Mesenchymal stem cell (in vitro differentiated cells and primary cell): ENCODE measurements at places on chromosomes 16 and 17.
A peak's percentile ranks its signal among the peaks of the same experiment; 100 is the strongest.

- DNase-seq: no peak
Measured at GRCh38 chr16:3119286-3119685, 6.9 kb downstream of the ZNF205 start.

GRCh38 chr17:58333736-58334207 lies 5.2 kb upstream of the TSPOAP1 start:
- DNase-seq: no peak

GRCh38 chr16:75491876-75492275 lies 3.4 kb downstream of the CHST6 start:
- DNase-seq: no peak

- DNase-seq: no peak
Measured at GRCh38 chr16:15847611-15848175, 9.1 kb downstream of the MYH11 start.

GRCh38 chr16:19415461-19415860 lies 2.2 kb upstream of the TMC5 start:
- DNase-seq: no peak

DNA sequence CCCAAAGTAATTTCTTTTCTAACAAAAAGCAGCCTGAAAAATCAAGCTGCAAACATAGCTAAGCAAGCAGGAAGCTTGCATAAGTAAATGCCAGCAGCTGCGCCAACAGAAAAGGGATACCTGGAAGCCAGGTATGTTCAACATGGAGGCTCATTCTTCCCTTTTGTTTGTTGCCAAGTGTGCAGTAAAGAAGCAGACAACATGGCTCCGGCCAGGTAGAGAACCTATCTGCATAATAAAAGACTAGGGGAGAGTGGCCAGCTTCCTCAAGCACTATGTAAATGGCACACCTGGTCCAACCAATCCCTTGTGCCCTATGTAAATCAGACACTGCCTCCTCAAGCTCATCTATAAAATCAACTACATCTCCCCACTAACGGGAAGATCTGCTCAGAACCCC lies 1407.0 kb downstream of the CDH11 start:
- DNase-seq: no peak

DNA sequence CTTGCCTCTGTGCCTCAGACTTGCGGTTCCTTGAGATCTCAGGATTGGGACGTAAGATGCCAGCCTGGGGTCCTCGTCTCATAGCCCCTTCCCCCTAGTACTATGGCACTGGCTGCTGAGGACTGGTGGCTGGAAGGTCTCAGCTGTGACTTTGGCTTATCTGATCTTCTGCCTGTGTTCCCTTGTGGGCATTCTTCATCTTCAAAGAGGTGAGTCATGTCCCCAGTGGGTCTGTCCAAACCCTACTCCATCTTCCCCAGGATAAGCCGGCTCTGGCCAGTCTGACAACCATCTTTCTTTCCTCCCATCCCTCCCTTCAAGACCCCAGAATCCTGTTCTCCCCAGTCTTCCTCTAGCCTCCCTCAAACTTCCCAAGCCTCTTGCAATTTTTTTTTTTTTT lies 3.6 kb downstream of the CD19 start:
- no peak for DNase-seq

DNA sequence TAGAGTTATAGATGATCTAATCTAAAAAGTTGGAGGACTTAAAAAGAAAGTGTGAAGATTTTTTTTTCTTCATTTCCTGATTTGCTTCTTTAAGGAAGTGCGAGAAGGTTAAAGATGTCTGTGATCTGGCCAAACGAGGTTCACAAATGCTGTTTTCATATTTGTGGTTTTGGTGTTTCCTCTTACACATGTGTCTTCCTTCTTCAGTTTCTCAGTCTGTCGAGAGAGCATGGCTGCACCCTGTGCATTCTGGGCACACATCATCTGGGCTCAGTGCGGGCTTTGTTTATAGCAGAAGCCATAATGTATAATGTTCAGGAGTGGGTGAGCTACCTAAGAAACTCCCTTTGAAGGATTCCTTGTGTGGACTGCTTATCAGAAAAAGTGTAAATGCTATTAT lies 260.4 kb upstream of the TBX2 start:
- peak; percentile 81 for DNase-seq

- no peak for DNase-seq
Measured at GRCh38 chr17:74227271-74228080, 14.1 kb downstream of the TTYH2 start.

DNA sequence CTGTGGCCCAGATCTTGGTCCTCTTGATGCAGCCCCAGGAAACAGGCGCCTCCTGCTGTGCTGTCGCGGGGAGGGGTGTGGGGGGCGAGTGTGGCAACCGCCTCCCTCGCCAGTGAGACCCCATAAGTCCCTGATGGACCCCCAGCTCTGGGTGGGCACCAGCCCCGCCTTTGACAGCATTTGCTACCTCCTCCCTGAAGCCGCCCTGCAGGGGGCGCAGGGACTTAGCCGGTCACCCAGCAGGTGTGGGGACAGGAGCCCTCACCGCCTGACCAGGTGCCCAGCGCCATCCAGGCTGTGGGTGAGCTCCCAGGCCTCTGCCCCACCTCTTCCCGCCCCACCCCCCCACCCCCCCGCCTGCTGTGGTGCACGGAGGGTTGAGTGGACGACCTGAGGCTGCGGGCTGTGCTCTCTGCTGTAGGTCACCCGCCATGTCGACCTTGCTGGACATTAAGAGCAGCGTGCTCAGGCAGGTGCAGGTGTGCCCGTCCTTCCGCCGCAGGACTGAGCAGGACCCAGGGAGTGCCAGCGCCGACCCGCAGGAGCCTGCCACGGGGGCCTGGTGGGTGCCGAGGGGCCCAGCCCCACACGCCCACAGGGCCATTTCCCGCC lies 4.8 kb downstream of the BAIAP3 start:
- DNase-seq: no peak

DNA sequence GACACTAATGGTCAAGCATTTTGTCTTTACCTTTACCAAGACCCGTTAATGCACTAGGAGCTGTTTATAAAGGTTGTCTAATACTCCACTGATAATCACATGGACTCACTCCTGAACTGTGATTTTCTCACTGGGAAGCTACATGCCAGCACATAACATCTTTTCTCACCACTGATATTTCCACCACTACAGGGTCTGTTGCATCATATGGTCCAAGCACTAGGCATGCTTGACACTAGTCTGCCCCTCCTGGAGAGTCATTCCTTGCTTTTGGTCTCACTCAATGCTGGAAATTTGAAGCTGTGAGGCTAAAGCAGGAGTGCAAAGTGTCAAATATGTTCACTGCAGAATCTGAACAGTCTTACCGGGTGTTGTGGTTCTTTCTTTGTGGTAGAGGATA lies 1576.8 kb downstream of the CDH8 start:
- no peak for DNase-seq

DNA sequence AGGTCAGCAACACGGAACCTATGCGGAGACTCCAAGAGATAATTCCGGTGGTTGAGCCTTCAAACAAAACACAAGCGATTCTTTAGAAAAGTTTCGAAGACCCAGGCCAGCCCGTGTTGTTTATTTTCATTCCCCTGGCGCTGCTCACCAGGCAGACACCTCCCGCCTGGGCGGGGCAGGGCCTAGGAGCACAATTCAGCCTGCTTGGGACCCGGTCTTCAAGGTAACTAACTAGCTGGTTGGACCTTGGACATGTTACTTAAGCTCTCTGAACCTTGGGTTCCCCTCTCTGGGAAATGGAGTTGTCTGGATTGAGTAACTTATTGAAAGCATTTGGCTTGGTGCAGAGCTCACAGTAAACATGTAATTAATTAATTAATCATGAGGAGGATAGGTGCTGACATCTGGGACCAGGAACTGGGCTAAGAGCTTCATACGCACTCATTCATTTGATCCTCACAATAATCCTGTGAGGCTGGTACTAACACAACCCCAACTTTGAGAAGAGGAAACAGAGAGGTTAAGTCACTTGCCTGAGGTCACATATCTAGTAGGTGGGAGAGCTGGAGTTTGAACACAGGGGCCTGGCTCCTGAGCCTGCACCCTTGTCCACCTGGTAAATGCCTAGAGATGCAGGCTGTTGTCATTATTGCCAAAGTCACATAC lies 125.3 kb upstream of the SMURF2 start:
- DNase-seq: no peak

DNA sequence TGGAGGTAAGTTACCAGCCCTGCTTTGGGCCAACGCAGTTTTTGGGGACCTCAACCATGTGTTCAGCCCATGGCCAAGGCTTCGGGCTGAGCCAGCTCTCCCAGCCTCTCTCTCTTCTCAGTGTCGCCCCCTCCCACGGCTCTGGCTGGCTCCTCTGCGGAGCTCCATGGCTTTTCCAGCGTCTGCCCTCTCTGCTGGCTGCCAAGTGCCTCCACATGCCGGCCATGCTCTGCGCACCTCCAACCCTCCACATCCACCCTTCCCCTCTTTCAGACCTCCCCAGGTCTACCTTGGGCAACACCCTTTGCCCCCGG lies 23.2 kb downstream of the COTL1 start:
- no peak for DNase-seq

DNA sequence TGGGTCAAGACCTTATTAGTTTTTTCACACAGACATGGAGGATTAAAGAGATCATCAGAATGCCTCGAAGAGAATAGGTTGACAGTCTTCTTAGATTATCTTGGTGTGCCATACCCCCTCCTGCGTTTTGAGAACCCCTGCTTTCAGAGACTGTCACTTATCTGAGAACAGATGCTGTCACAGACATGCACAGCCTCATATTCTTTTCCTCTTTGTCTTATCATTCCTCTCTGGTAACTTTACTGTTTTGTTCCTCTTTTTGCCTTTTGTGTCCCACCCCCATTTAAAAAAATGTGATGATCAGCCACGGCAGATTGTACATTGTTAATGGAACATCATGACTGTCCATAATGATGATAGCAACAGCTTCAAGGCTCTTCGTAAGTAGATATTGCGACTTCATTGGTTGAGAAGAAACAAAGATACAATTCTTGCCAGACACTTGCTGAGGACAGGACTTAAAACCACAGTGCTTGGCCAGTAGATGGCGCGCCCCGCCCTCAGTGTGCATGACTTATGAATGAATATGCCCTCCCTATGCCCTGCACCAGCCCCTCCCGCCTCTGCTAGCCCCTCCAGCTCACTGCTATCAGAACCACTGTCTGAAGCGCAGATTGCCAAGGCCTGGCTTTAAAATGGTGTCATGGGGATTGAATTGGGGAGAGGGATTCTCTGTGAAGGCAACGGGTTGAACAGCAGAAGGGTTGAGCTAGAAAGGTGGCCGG lies 2.6 kb upstream of the PITPNC1 start:
- peak; percentile 87 for DNase-seq

DNA sequence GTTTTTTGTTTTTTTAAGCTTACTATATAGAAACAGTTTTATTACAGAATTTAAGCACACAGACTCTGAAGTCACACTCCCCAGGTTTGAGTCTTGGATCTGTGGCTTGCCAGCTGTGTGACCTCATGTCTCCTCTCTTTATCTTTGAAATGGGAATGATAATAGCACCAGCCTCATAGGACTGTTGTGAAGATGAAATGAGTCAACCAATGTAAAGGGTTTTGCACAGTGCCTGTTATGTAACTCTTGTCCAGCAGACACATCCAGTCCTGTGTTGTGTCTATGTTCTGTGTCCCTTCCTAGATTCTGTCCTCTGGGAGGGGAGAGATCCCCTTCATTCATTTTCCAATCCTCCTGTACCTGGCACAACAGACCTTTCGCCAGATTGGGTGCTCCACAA lies 3.1 kb upstream of the CPD start:
- DNase-seq: peak; percentile 30
